ENCODE measurements at places on chromosomes 2 and 18. TPM values are rescaled to one million over a fixed set of nuclear protein-coding genes. Genes with fewer than 3 reads are reported as not detected.

The FMNL2 gene
- 28.3 TPM for total RNA-seq

The CHRND gene
- not detected for total RNA-seq

The SPATA3 gene
- total RNA-seq: not detected

The HOXD9 gene
- not detected for total RNA-seq

The UGT1A9 gene
- total RNA-seq: 21.4 TPM
